Stimulated activated CD4-positive, alpha-beta T cell treated with anti-CD3 and anti-CD28 coated beads, TNF-alpha, amount 100 ng/mL, for 48 hours (primary cell): ENCODE measurements at places on chromosomes 13 and 19.

DNA sequence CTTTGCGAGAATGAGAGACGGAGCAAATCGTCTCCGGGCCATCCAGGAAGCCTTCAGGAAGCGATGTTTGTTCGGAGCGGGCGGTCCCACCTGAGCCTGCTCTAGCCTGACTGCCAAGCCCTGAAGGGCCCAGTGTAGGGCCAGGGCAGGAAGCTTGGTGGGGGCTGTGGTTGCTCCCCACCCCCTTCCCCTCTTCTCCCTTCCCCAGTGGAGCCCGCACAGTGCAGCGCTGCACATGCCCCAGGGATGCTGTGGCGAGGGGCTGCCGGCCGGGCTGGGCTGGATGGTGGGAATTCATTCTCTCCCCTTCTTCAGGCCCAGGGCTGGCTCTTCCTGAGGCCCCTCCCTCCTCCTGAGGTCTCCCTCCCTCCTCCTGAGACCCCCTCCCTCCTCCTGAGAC lies 7.1 kb upstream of the GRTP1 start:
- DNase-seq: no peak

- DNase-seq: no peak
Measured at GRCh38 chr13:25473864-25474263, 102.1 kb downstream of the ATP8A2 start.

DNA sequence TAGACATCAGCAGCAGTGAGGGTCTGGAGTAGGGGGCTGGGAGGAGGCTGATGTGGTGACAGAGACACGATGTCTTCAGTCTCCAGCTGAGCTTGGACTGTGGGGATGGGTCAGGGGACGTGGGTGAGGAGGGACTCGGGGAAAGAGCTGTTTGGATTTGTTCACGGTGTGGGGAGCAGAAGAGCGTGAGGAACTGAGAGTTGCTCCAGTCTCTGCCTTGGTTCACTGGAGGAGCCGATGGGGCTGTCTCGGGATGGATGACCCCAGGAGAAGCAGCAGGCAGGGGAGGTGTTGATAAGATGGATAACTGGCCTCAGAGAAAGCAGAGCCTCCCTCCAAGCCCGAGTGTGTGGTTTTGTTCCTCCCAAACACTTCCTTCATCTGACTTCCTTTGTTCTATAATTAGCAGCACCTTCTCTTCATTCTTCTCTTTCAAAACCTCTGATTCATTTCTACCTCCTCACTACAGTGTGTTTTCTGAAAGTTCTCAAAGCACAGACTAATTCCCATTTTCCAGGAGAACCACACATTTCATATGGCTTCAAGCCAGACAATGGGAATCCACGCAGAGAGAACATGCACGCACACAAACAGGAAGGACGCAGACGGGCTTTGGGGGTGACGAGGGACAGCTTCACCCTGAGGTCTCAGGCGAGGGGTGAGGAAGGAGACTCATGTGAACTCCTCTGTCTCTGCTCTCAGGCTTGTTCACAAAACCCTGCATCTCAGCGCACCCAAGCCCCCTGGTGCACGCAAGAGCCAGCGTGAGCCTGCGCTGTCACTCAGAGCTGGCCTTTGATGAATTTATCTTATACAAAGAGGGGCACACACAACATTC lies 18.6 kb downstream of the LAIR2 start:
- DNase-seq: no peak

GRCh38 chr19:1408300-1409203 lies 1.2 kb downstream of the DAZAP1 start:
- peak; percentile 20 for DNase-seq

DNA sequence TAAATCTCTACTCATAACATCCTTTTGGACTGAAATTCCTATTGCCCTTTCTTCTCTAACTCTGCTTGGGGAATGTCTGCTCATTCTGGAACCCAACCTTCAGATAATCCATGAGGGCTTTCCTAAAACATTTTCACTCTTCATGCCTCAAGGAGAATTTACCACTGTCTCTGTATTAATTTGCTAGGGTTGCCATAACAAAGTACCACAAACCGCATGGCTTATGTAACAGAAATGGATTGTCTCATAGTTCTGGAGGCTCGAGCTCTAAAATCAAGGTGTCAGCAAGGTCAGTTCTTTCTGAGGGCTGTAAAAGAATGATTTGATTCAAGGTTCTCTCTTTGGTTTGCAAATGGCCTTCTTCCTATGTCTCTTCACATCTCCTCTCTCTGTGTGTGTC lies 209.7 kb downstream of the LACC1 start:
- no peak for DNase-seq

- DNase-seq: no peak
Measured at GRCh38 chr19:58330458-58330857, 3.7 kb downstream of the ZSCAN22 start.

- DNase-seq: no peak
Measured at GRCh38 chr13:92463134-92463533, 763.5 kb upstream of the GPC6 start.

- DNase-seq: no peak
Measured at GRCh38 chr13:27918918-27919658, 712 bp upstream of the PDX1 start.

- no peak for DNase-seq
Measured at GRCh38 chr19:34645551-34645950, 31.4 kb downstream of the SCGB2B2 start.

GRCh38 chr13:27130223-27130978 lies 41.2 kb downstream of the USP12 start:
- no peak for DNase-seq

- DNase-seq: no peak
Measured at GRCh38 chr13:101408154-101408553, 8.2 kb downstream of the NALCN start.
